Glutamatergic neuron (in vitro differentiated cells): ENCODE measurements at places on chromosomes 2 and 18. TPM values are rescaled to one million over a fixed set of nuclear protein-coding genes. Genes with fewer than 3 reads are reported as not detected.

Gene KATNAL2
- total RNA-seq, result 2.4 TPM

Gene RGPD4
- 0.12 TPM for total RNA-seq

Gene GAD1
- total RNA-seq, result 0.44 TPM

Gene SANBR
- 57.0 TPM for total RNA-seq

Gene SNRNP200
- total RNA-seq, result 136 TPM

Gene HYCC2
- total RNA-seq, result 32.8 TPM

Gene DPYSL5
- total RNA-seq, result 313 TPM
